Gastroesophageal sphincter (tissue), 4 donors: ENCODE measurements at places on chromosomes 4 and X. TPM values are rescaled to one million over a fixed set of nuclear protein-coding genes. Genes with fewer than 3 reads are reported as not detected.

DNA sequence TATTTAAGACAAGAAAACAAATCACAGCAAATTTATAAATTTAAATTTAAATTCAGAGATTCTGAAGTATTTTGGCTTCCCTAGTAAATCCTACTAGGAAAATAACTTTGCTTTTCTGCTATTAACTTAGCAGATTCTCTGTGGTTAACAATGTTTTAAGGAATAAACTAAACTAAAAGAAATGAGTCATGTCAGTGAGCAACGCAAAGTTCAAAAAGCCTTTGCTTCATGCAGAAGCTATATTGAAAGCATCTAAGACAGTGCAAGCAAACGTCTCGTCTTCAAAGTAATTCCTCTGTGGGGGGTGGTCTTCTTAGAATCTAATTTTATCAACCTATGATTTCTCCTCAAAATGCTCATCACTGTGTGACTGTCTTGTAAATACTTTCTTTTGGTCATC lies 30.1 kb downstream of the GABRB1 start:
- H3K36me3 ChIP-seq: no peaks in the 10 kb centered on the region
- ATAC-seq: no peak
- no peak overlapping the region for H3K27ac ChIP-seq
- no peaks in the 10 kb centered on the region for H3K27me3 ChIP-seq
- no peaks in the 10 kb centered on the region for H3K4me1 ChIP-seq
- no peak overlapping the region for H3K4me3 ChIP-seq

DNA sequence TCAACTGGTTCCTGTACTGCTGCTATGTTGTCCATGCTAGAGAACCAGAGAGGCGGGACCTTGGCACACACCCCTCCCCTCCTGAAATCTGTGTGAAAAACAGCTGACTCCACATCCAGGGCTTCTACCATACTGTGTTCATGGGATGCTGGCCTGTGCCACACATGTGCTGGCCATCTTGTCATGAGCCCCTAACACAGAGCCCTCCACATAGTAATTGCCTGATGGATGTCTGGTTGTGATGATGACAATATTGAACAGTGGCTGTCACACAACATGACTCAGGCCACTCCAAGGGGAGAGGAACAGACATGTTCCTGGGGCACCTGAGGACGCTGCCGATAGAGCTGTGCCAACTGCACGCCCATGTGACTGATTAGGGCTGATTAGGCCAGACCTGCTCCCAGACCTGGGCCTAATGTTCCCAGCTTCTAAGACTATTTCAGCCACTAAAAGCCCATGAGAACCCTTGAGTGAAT lies 13.1 kb downstream of the SLC25A5 start:
- no peaks in the 10 kb centered on the region for H3K36me3 ChIP-seq
- ATAC-seq: no peak
- H3K27me3 ChIP-seq: no peaks in the 10 kb centered on the region
- H3K4me1 ChIP-seq: no peaks in the 10 kb centered on the region

- H3K27ac ChIP-seq: no peak overlapping the region
- H3K36me3 ChIP-seq: no peaks in the 10 kb centered on the region
- no peaks in the 10 kb centered on the region for H3K27me3 ChIP-seq
- ATAC-seq: peak; percentile 30
Measured at GRCh38 chr4:128601991-128602695, 207.4 kb upstream of the JADE1 start.

DNA sequence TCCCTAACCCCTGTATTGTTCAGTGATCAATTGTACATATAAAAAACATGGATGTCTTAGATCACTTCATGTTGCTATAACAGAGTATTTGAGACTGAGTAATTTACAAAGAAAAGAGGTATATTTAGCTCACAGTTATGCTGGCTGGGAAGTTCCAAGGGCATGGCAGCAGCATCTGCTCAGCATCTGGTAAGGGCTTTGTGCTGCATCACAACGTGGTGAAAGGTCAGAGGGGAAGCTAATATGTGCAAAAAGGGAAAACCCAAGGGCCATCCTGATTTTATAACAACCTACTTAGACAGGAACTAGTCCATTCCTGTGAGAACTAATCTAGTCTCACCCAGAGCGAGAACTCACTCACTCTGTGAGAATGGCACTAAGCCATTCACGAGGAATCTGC lies 128.2 kb upstream of the OTUD4 start:
- no peak for ATAC-seq
- no peaks in the 10 kb centered on the region for H3K27me3 ChIP-seq
- H3K27ac ChIP-seq: no peak overlapping the region

DNA sequence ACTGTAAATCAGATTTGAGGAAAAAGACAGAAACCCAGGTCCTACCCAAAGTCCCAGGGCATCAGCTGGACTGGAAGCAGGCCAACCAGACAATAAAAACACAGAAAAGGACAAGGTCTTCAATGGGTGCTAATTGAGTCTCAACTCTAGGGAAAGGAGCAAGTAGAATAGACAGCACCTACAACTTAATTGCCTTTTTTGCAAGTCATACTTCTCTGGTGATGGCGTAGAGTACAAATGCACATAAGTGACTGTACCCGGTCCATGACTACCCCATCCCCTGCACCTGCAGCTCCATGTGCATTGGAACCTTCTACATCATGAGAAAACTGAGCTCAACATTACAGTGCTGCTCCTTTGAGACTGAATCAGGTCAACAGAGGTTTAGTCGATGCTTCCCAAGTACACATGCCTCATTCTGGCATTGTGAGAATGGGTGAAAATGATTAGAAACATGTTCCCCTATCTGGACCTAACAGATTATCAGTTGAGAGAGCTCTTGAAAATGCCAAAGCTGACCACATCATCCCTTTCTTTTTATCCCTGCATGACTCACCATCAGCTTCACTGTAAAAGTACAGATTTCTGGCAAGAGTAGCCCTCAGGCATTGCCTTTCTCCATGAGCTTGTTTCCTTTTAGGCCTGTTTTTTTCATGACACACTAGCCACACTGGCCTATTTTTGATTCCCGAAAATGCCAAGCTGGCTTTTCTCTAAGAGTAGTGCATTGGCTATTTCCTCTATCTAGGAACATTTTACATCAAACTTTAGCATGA lies 298.3 kb downstream of the HS3ST1 start:
- H3K36me3 ChIP-seq: no peaks in the 10 kb centered on the region
- no peak for ATAC-seq
- peaks cover 9% of the 10 kb centered on the region for H3K27me3 ChIP-seq
- no peak overlapping the region for H3K27ac ChIP-seq
- H3K4me3 ChIP-seq: no peak overlapping the region
- H3K4me1 ChIP-seq: no peaks in the 10 kb centered on the region

- no peak for ATAC-seq
- H3K27me3 ChIP-seq: no peaks in the 10 kb centered on the region
- peaks cover 3% of the 10 kb centered on the region for H3K4me1 ChIP-seq
Measured at GRCh38 chr4:147874109-147874508, 142.2 kb downstream of the ARHGAP10 start.

- H3K27me3 ChIP-seq: no peaks in the 10 kb centered on the region
- H3K4me3 ChIP-seq: no peak overlapping the region
- no peaks in the 10 kb centered on the region for H3K4me1 ChIP-seq
Measured at GRCh38 chr4:4791299-4792111, 68.0 kb upstream of the MSX1 start.

DNA sequence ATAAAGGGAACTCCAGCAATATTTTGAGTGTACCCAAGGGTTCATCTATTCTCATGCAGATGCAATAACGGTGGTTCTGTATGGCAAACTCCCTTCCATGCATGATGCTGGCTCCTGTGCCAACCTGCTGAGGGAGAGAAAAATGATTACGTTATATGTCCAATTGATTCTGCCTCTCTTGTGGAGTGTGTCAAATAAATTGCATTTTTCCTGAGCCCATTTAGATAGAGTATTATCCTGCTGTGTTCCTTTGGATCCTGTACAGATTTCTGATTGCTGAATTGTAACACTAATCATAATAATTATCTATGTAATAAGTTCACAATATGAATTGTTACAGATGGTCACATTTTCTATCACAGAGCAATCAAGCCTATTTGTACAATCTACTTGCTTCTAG lies 821.7 kb downstream of the C4orf33 start:
- H3K27me3 ChIP-seq: no peaks in the 10 kb centered on the region
- H3K27ac ChIP-seq: no peak overlapping the region
- H3K4me1 ChIP-seq: no peaks in the 10 kb centered on the region
- H3K36me3 ChIP-seq: no peaks in the 10 kb centered on the region
- no peak overlapping the region for H3K4me3 ChIP-seq
- no peak for ATAC-seq

- H3K27ac ChIP-seq: no peak overlapping the region
- H3K27me3 ChIP-seq: no peaks in the 10 kb centered on the region
- H3K4me3 ChIP-seq: no peak overlapping the region
- H3K36me3 ChIP-seq: no peaks in the 10 kb centered on the region
Measured at GRCh38 chr4:162706632-162707031, 460.1 kb downstream of the NAF1 start.

DNA sequence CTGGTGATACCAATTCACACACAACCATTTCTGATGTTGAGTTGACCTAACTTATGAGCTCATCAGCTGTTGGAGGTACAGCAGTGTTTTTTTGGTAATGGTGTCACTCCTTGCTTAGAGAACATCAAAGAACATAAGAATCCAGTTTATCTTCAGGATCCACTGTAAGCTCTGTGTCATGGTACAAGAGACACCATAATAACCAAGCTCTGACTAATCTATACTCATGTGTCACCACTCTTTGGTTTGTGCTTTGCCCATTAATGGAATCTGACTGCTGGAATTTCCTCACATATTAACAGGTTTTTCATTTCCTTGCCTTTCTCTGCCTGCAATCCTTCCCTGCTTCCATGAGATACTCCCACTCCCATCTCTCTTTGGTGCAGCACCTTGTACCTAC lies 735.1 kb upstream of the LCORL start:
- ATAC-seq: no peak
- H3K27ac ChIP-seq: no peak overlapping the region
- H3K27me3 ChIP-seq: no peaks in the 10 kb centered on the region
- H3K36me3 ChIP-seq: no peaks in the 10 kb centered on the region
- no peaks in the 10 kb centered on the region for H3K4me1 ChIP-seq

DNA sequence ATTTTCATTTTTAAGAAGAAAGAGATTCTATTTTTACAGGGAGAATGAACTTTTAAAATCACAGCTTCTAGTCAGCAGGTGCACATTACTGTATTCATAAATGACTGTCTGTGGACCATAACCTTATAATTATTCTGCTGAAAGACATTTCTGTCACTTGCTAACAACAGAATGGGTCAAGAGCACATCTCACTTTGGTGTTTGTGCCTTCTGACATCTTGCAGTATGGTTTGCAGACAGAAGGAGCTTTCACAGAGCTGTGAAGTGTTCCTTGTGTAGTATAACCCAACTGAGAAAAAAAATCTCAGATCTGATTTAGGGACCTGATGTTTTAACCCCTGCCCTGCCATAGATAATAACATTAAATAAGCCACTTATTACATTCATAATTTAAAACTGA lies 131.4 kb upstream of the CTSO start:
- ATAC-seq: no peak
- H3K36me3 ChIP-seq: no peaks in the 10 kb centered on the region
- no peak overlapping the region for H3K4me3 ChIP-seq
- no peaks in the 10 kb centered on the region for H3K4me1 ChIP-seq

GRCh38 chr4:173039617-173040577 lies 128.7 kb upstream of the GALNT7 start:
- H3K27ac ChIP-seq: peak overlapping the region; percentile 12
- H3K36me3 ChIP-seq: no peaks in the 10 kb centered on the region
- no peaks in the 10 kb centered on the region for H3K4me1 ChIP-seq
- H3K4me3 ChIP-seq: no peak overlapping the region
- peak; percentile 69 for ATAC-seq

- H3K4me1 ChIP-seq: peaks cover 30% of the 10 kb centered on the region
- no peak overlapping the region for H3K4me3 ChIP-seq
- H3K27ac ChIP-seq: no peak overlapping the region
- H3K27me3 ChIP-seq: no peaks in the 10 kb centered on the region
- H3K36me3 ChIP-seq: no peaks in the 10 kb centered on the region
- ATAC-seq: no peak
Measured at GRCh38 chr4:165489786-165490185, 111.0 kb downstream of the CPE start.

DNA sequence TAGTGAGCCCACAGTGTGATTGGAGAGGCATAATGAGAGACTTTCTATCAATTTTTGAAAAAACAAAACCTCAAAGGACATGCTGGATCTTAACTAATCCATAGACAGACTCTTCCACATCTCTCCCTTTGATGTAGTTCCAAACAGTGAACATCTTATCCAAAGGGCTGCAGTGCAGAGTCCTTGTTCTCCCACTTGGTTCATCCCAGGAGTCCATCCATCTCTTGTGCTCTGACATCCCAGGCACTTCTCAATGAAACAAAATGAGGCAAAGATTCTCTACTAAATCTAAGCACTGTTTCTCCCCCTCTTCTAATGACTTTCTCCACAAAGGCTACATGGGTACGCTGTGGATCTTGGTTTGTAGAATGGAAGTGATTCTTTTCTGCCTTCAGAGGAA lies 8.3 kb downstream of the SHROOM3 start:
- H3K4me3 ChIP-seq: no peak overlapping the region
- ATAC-seq: no peak
- H3K27ac ChIP-seq: no peak overlapping the region
- H3K27me3 ChIP-seq: no peaks in the 10 kb centered on the region
- no peaks in the 10 kb centered on the region for H3K36me3 ChIP-seq

DNA sequence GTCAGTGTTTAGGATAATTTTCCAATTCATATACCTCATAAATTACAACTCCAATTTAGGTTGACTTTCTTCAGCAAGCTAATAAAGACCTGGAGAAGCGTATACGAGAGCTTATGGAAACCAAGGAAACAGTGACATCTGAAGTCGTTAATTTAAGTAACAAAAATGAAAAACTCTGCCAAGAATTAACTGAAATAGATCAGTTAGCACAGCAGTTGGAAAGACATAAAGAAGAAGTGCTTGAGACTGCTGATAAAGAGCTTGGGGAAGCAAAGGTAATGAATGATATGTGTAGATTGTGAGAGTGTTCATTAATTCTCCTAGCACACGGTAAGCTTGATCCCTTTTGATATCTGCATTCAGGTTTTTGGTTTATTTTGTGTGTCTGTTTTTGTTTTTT lies 16.8 kb downstream of the CEP135 start:
- H3K27ac ChIP-seq: no peak overlapping the region
- no peak for ATAC-seq
- no peaks in the 10 kb centered on the region for H3K27me3 ChIP-seq
- no peaks in the 10 kb centered on the region for H3K4me1 ChIP-seq
- H3K4me3 ChIP-seq: no peak overlapping the region

GRCh38 chrX:44470816-44471215 lies 71.8 kb downstream of the FUNDC1 start:
- H3K4me3 ChIP-seq: no peak overlapping the region
- ATAC-seq: no peak
- no peaks in the 10 kb centered on the region for H3K36me3 ChIP-seq
- H3K4me1 ChIP-seq: no peaks in the 10 kb centered on the region
- H3K27me3 ChIP-seq: no peaks in the 10 kb centered on the region

- ATAC-seq: peak; percentile 41
- H3K4me1 ChIP-seq: peaks cover 4% of the 10 kb centered on the region
- H3K27ac ChIP-seq: no peak overlapping the region
- no peak overlapping the region for H3K4me3 ChIP-seq
Measured at GRCh38 chr4:113474017-113474416, 287.5 kb downstream of the CAMK2D start.

The SLC34A2 gene
- total RNA-seq: not detected

The SMIM10 gene
- total RNA-seq: 11.5 TPM

The SYTL4 gene
- total RNA-seq: 33.6 TPM

The PGAM4 gene
- total RNA-seq: not detected

The BEX2 gene
- 2.3 TPM for total RNA-seq

The MCTS1 gene
- total RNA-seq: 19.5 TPM

The AFP gene
- not detected for total RNA-seq

The GLUD2 gene
- 2.2 TPM for total RNA-seq

The CXCL6 gene
- not detected for total RNA-seq

The CAPN6 gene
- 0.57 TPM for total RNA-seq

The MAPK10 gene
- 14.9 TPM for total RNA-seq
